Dorsolateral prefrontal cortex (tissue), 122 donors: ENCODE measurements at places on chromosomes 12 and 14.

DNA sequence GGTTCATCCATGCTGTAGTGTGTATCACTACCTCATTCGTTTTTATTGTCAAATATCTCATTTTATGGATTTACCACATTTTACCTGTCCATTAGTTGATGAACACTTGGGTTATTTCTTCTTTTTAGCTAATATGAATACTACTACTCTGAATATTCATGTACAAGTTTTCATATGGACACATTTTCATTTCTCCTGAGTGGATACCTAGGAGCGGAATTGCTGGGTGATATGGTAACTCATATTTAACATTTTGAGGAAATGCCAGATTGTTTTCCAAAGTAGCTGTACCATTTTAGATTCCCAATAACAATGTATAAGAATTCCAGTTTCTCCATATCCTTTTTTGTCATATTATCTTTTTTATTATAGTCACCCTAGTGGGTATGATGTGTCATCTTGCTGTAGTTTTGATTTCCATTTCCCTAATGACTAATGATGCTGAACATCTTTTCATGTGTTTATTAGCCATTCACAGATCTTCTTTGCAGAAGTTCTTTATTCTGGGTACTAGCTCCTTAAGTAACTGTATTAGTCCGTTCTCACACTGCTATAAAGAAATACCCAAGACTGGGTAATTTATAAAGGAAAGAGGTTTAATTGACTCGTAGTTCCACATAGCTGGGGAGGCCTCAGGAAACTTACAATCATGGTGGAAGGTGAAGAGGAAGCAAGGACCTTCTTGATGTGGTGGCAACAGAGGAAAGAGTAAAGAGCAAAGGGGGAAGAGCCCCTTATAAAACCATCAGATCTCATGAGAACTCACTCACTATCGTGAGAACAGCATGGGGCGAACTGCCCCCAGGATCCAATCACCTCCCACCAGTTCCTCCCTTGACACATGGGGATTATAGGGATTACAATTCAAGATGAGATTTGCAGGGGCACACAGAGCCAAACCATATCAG, 11.9 kb downstream of the NRDE2 start:
- DNase-seq: no peak

- no peak for DNase-seq
Measured at GRCh38 chr14:99254328-99255009, 17.5 kb downstream of the BCL11B start.

DNA sequence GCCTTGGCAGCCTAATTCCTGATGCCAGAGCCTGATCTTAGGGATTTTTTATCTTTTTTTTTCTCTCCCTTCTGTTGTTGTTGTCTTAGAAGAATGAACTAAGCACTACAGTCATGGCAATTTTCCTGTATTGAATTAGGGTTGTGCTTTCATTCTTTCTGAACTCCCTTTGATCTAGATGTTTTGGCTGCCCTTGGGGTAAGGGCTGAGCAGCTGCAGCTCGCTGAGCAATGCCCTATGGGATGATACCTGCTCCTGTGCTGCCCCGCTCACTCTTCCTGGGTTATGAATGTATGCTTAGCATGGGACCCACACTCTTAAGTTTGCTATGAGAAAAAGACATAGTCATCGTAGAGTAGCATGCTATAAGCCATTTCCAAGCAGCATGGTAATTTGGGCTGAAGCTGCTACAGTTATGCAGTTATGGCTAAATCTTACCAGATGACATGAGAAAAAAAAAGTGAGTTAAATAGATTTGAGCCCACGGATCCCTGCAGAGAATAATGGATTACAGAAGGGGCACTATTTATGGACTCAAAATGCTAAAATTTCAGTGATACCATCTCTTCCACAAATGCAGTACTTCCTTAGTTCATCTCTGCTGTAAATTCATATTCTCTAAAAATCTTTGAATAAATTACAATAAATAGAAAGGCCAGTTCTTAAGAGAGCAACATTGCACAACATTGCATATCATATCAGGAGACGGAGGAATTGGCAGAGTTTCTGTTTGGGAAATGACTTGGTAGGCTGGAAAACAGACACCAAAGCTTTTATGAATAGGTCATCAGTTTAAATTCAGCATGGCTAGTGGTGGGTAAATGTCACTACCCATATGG, 79.2 kb upstream of the PTHLH start:
- DNase-seq: no peak

DNA sequence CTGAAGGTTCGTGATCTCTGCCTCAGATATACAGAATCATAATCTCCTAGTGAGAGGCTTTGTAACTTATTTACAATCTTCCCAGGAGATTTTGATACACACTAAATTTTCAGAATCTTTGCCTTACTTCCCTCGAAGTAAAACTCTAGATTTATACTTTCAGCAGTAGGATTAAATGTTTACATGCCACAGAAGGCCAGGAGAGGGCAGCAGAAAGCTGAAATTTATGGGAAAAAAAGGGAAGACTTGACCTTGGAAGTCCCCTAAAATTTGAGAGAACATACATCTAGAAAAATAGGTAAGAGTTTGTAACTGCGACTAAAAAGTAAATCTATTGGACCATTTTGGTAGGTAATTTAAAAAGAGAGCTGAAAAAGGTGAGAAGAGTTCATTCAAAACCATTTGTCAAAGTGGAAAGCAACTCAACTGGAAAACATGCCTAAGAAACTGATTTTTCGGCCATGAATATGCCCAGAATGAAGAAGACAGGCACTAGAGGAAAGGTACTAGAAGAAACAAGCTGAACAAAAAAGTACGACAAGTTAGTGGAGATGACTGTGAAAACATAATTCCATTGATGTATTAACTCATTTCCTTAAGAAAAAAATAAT, 242.0 kb upstream of the MDGA2 start:
- DNase-seq: peak; percentile 10

GRCh38 chr12:110312581-110313360, 31.7 kb downstream of the ATP2A2 start:
- DNase-seq: no peak

GRCh38 chr12:12946686-12947355, 5.1 kb downstream of the GPRC5D start:
- DNase-seq: no peak

- DNase-seq: no peak
Measured at GRCh38 chr12:6253278-6253677, 53.1 kb downstream of the CD9 start.

DNA sequence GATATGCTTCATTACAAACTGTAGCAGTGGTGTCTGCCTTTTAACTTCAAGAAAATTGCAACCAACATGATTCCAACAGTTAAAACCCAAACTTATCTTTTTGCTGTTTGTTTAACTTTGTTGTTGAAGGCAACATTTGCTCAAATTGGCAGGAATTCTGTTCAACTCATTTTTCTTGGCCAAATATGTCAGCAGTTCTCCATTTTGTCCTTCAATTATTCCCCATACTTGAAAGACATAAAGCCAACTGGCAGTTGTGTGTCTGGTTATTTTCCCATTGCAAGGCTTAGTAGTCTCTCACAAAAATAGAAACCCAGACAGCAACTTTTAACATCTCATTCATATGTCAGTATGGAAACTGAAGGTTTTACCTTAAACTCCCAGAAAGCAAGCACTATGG, 146.3 kb downstream of the LRIG3 start:
- no peak for DNase-seq

GRCh38 chr12:106136263-106136662, 2.5 kb downstream of the NUAK1 start:
- DNase-seq: peak; percentile 93

GRCh38 chr12:106296179-106296877, 6.2 kb upstream of the TCP11L2 start:
- no peak for DNase-seq

GRCh38 chr12:115450710-115451109, 766.7 kb upstream of the TBX3 start:
- DNase-seq: no peak

DNA sequence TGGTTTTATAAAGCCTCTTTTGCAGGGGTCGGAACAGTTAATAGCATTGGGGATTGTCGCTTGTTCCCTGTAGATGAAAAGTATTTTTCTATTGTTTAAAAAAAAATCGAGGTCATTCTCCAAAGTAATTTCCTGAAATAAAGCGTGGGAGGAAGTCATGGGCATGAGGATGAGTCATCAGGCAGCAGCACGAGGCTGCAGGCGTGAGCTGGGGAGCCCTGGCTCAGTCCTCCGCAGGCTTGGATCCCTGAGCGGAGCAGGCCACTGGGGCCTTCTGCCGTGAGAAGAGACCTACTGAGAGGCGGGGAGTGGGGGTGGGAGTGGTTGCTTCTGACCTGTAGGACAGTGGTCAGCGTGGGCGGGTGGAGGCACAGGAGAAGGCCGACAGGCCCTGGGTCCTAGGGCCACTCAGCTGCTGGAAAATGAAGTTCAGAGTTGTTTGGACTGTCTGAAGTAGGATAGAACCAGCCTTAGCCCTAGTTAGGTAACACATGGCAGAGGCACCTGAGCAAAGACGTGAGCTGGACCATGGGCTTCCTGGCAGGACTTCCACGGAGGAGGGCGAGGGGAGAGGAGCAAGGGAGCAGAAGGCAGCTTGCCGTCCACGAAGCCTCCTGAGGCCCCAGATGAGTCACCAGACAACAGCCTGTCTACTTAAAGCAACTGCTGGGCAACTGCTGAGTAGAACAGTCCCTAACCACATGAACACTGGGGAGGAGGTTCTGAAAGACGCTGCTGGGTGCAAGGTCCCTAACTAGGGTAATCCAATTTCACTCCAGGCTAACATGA, 21.1 kb upstream of the LGALS3 start:
- DNase-seq: peak; percentile 78

GRCh38 chr12:114678028-114678427, 5.9 kb downstream of the TBX3 start:
- DNase-seq: no peak

DNA sequence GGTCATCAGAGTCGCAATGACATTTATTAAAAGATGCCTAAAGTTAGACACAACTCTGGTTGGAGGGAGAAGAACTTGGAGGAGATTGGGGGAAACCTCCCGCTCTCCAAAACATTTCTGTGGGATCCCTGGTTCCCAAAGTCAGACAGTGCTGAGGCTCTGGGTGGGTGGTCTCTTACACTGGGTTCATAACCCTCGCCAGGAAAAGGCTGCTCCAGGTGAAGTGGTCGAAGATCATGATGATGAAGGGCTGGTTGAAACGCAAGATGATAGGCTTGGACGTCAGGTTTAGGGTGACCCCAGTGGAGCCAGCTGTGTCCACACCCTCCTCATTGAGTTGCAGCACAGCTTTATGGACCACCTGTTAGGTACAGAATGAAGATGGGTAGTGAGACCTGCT, 11.2 kb upstream of the SERPINA10 start:
- DNase-seq: no peak

DNA sequence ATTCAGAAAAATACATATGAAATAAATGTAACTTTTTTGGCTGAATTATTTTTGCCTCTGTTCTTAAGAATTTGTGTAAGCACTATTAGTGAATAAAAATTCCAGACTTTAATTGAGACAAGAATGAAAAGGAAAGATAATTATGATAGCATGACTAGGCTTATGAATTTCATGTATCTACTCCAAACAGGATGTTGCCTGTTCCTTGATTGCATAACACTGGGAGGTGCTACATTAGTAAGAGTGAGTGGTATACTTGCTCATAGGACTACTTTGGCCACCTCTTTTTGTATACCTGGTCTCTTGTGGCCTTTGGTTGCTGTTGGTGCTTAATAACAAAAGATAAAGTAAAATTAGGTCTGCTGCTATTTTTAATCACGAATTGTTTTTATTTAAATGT, 112.8 kb downstream of the NAV3 start:
- no peak for DNase-seq

DNA sequence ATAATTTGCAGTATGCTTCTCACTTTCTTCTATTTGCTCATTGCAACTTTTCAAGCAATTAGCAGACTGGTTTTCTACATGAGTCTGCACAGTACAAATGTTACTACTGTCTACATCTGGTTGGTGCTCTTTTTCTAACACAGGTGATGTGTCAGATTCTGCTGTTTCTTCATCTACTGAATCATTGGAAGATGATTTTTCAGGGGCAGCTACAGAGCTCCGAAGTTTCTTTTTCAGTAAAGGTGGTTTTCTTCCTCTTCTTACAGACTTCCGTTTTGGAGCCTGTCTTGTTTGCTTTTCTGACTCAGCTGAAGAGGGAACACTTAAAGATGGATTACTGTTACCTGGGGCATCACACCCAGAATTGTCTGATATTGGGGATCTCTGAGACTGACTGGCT, 62.1 kb downstream of the SCAF11 start:
- no peak for DNase-seq

GRCh38 chr12:111455448-111456320, 50.0 kb downstream of the SH2B3 start:
- DNase-seq: no peak

DNA sequence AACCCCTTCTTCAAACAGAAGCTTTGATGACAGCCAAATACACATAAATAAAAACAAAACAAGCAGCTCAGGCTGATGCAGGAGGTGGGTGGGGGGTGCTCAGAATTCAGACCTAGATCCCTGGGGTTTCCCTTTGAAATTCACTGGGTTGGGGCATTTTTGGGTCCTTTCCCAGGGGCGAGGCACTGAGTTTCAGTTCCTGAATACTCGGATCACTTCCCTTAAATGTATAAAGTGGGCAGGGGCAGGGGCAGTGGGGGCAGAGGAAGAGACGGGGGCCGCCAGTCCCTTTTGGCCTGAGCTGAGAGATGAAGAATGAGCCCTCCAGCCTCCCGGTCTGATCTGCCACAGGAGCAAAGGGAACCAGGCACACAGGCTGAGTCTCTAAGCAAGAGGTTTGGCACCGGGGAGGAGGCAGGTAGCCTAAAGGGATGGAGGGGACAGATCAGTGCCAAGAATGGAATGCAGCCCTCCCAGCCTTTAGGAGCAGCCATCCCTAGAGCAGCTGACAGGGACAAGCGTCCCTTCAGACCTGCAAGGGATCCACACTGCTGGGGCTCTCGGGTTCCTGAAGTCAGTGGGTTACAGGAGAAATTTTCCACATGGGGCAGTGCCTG, 20.3 kb downstream of the KDM2B start:
- DNase-seq: no peak

DNA sequence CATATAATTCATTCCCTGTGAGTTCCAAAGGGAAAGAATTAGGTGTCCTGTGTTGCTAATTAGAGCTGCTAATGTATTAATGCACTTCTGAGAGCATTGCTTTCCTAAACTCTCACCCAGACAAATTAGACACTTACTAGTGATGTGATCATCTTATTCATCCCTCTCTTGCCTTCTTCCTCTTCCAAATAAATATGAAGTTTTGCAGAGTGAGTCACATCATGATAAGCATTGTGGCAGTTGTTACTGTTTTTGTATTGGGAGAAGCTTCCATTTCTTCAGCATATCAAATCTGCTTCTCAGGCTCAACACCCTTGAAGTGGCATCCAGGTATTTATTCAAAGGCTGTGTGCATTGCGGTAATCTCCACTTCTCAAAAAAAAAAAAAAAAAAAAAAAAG, 37.3 kb upstream of the E2F7 start:
- DNase-seq: no peak

GRCh38 chr14:36519431-36520321, at the start of gene NKX2-1:
TSS of gene NKX2-1 (minus strand) at chr14:36520232. CDS start at chr14:36520129, 103 bp downstream.
- DNase-seq: no peak

DNA sequence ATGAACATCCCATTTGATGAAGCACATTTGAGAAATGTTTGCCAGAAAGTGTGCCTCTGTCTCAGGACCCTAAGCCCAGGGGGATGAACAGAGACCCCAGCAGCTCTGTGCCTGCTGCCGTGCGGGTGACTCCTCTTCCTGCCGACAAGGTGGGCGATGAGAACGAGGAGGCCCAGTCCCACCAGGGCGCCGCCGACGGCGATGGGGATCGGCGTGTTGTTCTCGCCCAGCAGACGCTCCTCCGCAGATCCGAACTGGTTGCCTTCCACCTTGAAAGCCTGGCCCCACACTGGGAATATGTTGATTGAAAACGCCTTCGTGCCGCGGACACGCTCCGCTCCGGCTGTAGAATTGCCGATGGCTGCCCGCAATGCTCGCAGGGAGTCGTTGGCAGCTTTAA, 44.1 kb downstream of the LRTM2 start:
- no peak for DNase-seq
